Fibroblast of pulmonary artery (primary cell): ENCODE measurements at places on chromosomes 1 and 21.

- no peak for DNase-seq
These were observed 10.2 kb upstream of the OTUD7B start for GRCh38 chr1:150020711-150021110.

- DNase-seq: no peak
These were observed 64.4 kb downstream of the HSPA13 start for GRCh38 chr21:14318578-14318977.

- DNase-seq: no peak
These were observed 120.1 kb downstream of the AKT3 start for GRCh38 chr1:243729956-243730355.

- DNase-seq: peak; percentile 77
These were observed 1.1 kb upstream of the TMEM167B start for GRCh38 chr1:109089242-109090015.

- DNase-seq: no peak
These were observed 393 bp downstream of the ELAPOR1 start for GRCh38 chr1:109114342-109114674.

GRCh38 chr1:21652101-21652936, 16.8 kb downstream of the RAP1GAP start:
- DNase-seq: no peak

GRCh38 chr21:37780991-37781983, 135.0 kb downstream of the KCNJ6 start:
- no peak for DNase-seq

DNA sequence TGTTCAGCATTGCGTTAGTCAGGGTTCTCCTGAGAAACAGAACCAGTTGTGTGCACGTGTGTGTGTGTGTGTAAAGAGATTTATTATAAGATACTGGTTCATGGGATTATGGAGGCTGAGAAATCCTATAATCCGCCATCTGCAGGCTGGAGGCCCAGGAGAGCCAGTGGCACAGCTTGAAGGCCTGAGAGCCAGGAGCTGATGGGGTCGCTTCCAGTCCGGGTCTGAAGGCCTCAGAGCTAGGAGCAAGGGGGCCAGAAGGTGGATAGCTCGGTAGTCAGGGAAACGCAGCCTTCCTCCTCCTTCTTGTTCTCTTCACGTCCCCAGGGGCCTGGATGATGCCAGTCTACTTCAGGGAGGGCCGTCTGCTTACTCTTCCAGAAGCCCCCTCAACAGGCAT, 37.7 kb downstream of the FAAP20 start:
- DNase-seq: no peak

DNA sequence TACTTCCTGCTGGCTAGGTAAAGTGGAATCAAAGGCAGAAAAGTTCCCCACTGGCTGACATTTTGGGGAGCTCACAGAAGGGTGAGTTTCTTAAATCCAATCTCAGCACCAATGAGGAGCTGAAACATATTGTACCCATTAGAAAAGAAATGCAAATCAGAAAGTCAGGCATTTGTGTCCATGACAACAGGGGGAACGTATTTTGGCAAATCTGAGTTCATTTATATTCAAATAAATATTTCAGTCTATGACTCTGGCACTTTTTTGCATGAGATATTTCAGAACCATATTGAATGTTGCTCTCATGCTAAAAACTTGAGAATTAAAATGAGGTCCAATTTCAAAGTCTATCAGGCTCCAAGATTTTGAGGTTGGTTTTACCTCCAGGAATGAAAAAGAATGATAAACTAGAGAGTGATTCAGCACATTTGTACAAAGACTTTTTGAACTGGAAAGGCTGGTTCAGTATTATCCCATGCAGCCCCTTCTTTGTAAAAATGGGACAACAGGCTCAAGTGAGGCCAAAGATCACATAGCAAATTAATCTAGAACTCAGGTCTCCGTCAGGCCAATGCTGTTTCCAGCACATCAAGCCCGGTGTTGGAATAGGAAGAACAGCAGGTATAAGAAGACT, 202.2 kb downstream of the RRAGC start:
- no peak for DNase-seq

GRCh38 chr1:74933500-74933899, 200.5 kb downstream of the TYW3 start:
- DNase-seq: no peak

DNA sequence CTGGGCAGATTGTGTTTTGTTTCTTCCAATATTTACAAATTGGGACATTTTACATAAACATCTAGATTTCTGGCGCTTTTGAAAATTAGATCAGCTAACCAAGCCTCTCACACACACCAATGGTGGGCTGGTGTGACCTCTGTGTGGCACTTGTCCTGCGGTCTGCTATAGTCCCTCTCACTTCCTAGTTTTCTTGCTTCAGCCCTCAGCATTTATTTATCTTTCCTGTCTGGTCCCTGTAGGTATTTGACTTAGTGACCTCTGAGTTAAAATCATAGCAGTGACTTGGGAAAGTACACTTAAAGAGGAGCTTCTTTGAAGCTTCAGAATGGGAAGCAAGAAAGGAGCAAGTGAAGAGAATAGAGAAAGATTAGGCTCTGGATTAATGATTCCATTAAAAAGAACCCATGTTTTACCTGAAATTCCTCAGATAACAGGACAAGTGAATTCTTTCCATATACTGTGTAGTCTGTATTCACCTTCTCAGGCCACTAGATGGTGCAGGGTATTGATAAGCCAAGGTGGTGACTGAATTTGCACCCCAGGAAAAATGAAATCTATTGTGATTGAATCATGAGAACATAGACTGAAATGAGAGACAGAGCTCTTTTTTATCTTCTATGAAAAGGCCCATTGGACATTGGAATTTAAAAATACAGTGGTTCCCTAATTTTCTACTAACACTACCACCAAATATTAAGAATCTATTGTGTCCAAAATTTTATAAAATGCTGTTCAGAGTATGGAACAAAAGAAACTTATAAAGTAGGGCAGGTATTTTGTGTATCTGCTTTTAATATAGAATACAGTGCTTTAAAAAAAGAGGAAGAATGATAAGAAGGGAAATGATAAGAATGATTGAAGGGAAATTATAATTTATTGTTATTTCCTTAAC, 7.1 kb upstream of the DIPK1A start:
- peak; percentile 14 for DNase-seq
